ENCODE measurements at places on chromosomes 4 and X. TPM values are rescaled to one million over a fixed set of nuclear protein-coding genes. Genes with fewer than 3 reads are reported as not detected.

Gene PIM2
- total RNA-seq: 5.3 TPM

Gene SSX2B
- not detected for total RNA-seq

Gene P2RY8
- 0.28 TPM for total RNA-seq

Gene GABRG1
- total RNA-seq: under 0.01 TPM

Gene RASSF6
- under 0.01 TPM for total RNA-seq

Gene AFM
- total RNA-seq: not detected

Gene SMIM9
- not detected for total RNA-seq

Gene CLDN22
- not detected for total RNA-seq

Gene MAGEA4
- not detected for total RNA-seq

Gene NMU
- 2.5 TPM for total RNA-seq

DNA sequence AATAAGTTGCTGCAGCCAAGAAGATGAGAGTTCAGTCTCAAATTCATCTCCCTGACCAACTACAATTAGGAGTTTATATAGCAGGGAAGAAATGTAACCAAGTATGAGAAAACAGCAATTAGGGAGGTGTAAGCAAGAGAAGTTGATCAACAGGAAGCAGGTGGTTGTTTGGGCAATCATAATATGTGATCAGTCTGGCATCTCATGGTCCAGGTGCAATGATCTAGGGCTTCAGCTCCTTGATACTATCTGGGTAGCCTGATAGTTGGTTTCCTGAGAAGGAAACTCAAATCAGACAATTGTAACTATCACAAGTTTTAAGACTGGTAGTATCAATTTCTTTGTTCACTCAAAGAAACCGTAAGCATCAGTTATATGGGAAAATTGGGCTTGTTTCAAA is 1574.3 kb upstream of the PABPC4L start:
- H3K27me3 ChIP-seq: no peaks in the 10 kb centered on the region
- H3K4me3 ChIP-seq: no peak overlapping the region
- DNase-seq: no peak
- no peaks in the 10 kb centered on the region for H3K36me3 ChIP-seq
- no peaks in the 10 kb centered on the region for H3K4me1 ChIP-seq

DNA sequence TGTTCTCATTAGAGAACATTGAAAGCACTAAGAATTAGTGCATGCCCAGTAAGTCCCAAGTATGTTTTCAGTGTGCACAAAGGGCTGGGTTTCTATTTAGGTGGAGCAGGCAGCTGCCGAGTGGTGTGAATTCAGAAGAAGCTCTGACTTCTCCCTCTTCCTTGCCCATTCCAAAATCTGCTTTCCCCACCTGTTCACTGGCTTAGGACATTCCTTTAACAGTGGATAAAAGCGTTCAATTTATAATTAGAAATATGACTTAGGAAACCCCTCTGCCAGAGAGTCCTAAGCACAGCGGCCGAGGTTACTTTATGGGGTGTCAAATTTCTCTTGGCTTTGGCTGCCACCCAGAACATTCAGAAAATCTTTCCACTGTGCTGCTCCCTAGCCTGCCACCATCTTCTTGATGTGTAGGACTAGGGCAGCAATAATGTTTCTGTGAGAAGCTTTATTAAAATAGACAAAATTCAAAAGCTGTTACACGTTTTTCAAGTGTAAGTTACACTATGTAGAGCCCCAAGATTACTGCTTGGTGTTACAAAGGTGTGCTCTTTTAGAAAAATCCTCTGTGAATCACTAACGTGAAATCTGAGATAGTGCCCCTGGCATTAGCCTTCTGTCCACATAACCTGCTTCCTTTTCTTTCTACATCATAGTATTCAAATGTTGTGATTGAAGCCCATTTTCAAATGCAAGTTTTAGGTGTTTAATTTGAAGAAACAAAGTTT is 191.6 kb upstream of the ANKRD50 start:
- DNase-seq: no peak
- no peaks in the 10 kb centered on the region for H3K27me3 ChIP-seq
- H3K27ac ChIP-seq: peak overlapping the region; percentile 41
- H3K36me3 ChIP-seq: no peaks in the 10 kb centered on the region
- peaks cover 18% of the 10 kb centered on the region for H3K4me1 ChIP-seq
- H3K4me3 ChIP-seq: no peak overlapping the region

- H3K4me1 ChIP-seq: no peaks in the 10 kb centered on the region
- no peaks in the 10 kb centered on the region for H3K36me3 ChIP-seq
- no peaks in the 10 kb centered on the region for H3K27me3 ChIP-seq
- H3K4me3 ChIP-seq: no peak overlapping the region
Observed at GRCh38 chr4:99447079-99447478, 11.9 kb upstream of the ADH7 start.

GRCh38 chrX:13051167-13051528 is 6.7 kb upstream of the FAM9C start:
- H3K4me1 ChIP-seq: no peaks in the 10 kb centered on the region
- H3K27me3 ChIP-seq: no peaks in the 10 kb centered on the region
- H3K27ac ChIP-seq: no peak overlapping the region
- no peak for DNase-seq

GRCh38 chr4:130288576-130288975 is 1192.6 kb downstream of the C4orf33 start:
- H3K27me3 ChIP-seq: no peaks in the 10 kb centered on the region
- no peak overlapping the region for H3K27ac ChIP-seq
- DNase-seq: no peak
- no peaks in the 10 kb centered on the region for H3K4me1 ChIP-seq

DNA sequence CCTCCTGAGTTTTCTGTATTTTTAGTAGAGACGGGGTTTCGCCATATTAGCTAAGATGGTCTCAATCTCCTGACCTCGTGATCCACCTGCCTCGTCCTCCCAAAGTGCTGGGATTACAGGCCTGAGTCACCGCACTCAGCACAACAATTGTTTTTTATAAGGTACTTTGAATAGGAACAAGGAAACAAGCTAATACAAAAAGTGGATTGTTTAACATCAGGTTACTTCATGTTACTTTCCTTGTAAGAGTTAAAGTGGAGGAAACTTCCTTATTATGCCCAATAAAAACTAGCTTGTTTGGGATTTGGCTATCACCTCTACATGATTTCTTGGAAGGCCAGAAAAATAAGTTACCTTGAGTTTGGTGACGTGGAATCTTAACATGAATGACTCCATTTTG is 698.7 kb downstream of the CCSER1 start:
- H3K4me3 ChIP-seq: no peak overlapping the region
- no peaks in the 10 kb centered on the region for H3K4me1 ChIP-seq
- H3K36me3 ChIP-seq: no peaks in the 10 kb centered on the region
- H3K27ac ChIP-seq: no peak overlapping the region
- no peak for DNase-seq
- no peaks in the 10 kb centered on the region for H3K27me3 ChIP-seq

DNA sequence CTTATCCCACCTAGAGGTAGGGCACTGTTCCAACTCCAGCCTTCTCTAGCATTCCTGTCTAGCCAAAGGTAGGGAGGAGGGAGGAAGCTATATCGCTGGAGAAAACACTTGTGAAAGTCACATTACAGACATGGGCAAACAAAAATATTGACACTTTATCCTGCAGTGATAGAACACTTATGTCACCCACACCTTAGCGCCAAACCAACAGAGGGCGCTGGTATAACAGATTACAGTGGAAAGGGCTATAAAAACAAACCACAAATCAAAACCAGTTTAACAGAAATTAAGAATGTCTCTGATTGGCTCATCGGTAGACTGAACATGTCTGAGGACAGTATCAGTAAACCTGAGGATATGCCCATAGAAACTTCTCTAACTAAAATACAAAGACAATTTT is 451.3 kb downstream of the TLL1 start:
- no peaks in the 10 kb centered on the region for H3K4me1 ChIP-seq
- H3K27ac ChIP-seq: no peak overlapping the region
- H3K4me3 ChIP-seq: no peak overlapping the region
- no peaks in the 10 kb centered on the region for H3K27me3 ChIP-seq
- no peaks in the 10 kb centered on the region for H3K36me3 ChIP-seq
- no peak for DNase-seq

GRCh38 chrX:11504234-11504633 is 161.5 kb downstream of the ARHGAP6 start:
- no peaks in the 10 kb centered on the region for H3K36me3 ChIP-seq
- H3K4me3 ChIP-seq: no peak overlapping the region
- H3K27me3 ChIP-seq: no peaks in the 10 kb centered on the region
- no peaks in the 10 kb centered on the region for H3K4me1 ChIP-seq

GRCh38 chrX:150844016-150844415 is 54.5 kb downstream of the CD99L2 start:
- no peak for DNase-seq
- H3K27ac ChIP-seq: no peak overlapping the region
- no peaks in the 10 kb centered on the region for H3K4me1 ChIP-seq
- no peaks in the 10 kb centered on the region for H3K27me3 ChIP-seq
- no peak overlapping the region for H3K4me3 ChIP-seq

GRCh38 chr4:4862071-4862551 is 2.6 kb downstream of the MSX1 start:
- H3K27ac ChIP-seq: no peak overlapping the region
- H3K4me3 ChIP-seq: no peak overlapping the region
- no peaks in the 10 kb centered on the region for H3K36me3 ChIP-seq
- H3K4me1 ChIP-seq: no peaks in the 10 kb centered on the region
- peaks cover 98% of the 10 kb centered on the region for H3K27me3 ChIP-seq

GRCh38 chr4:151143162-151143561 is 43.7 kb downstream of the RPS3A start:
- no peak for DNase-seq
- no peak overlapping the region for H3K27ac ChIP-seq
- no peak overlapping the region for H3K4me3 ChIP-seq
- H3K36me3 ChIP-seq: peaks cover 30% of the 10 kb centered on the region
- H3K27me3 ChIP-seq: no peaks in the 10 kb centered on the region

DNA sequence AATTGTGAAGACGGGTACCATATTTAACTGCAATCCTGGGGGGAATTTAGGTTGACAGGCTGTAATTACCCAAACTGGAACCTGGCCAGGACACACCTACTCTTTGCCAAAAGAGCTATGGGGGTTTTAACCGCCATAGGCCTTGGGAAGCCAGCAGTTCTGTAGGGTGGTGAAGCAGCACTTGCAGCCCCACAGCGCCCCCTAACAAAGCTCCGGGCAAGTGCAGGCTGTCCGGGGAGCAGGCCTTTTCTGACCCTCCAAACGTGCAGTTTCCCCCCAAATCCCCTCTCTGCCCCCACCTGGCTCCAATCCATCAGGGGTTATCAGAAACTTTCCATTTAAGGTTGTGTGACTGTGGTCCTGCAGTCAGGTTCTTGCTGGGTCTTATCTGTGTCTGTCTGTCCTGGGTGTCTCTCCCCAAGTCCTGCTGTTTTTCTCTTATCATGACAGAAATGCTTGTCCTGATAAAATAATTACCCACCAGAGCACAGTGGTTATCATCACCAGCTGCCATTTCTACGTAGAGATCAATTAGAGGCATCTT is 350.9 kb downstream of the MID1IP1 start:
- H3K36me3 ChIP-seq: no peaks in the 10 kb centered on the region
- H3K4me1 ChIP-seq: no peaks in the 10 kb centered on the region
- DNase-seq: no peak
- H3K4me3 ChIP-seq: no peak overlapping the region

DNA sequence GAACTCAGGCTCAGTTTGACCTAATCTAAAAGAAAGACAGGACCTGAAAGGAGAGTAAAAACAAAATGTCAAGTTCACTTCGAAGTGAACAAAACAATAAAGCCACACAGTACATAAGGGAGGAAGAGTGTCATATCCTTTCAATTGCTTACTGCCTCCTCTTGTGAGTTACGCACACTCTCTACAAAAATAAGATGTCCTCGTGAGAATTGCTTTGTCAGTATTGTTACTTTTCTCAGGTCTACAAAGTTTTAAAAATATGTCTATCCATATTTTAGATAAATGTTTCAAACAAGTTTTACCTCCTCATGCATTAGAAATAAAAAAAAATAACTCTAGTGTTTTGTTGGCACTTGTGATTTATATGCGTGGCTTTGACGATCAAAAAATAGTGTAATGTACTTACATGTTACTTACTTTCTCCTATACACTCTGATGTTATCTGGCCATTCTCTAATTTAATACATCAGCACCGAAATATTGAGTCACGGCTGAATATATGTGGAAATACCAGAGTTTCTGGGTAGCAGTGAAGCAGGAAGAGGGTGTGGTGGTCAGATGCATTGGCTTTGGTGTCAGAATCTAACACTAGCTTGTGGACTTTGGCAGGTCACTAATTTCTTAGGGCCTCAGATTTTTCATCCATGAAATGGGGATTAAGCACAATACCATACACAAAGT is 8.1 kb upstream of the MRPL1 start:
- H3K4me3 ChIP-seq: no peak overlapping the region
- H3K27me3 ChIP-seq: no peaks in the 10 kb centered on the region
- no peaks in the 10 kb centered on the region for H3K36me3 ChIP-seq
- no peaks in the 10 kb centered on the region for H3K4me1 ChIP-seq

- H3K27ac ChIP-seq: no peak overlapping the region
- H3K4me1 ChIP-seq: no peaks in the 10 kb centered on the region
- no peak overlapping the region for H3K4me3 ChIP-seq
- DNase-seq: no peak
Observed at GRCh38 chr4:169634975-169635374, 14.6 kb downstream of the CLCN3 start.

GRCh38 chr4:154609532-154609931 is 2.9 kb downstream of the FGG start:
- no peak overlapping the region for H3K27ac ChIP-seq
- H3K4me3 ChIP-seq: no peak overlapping the region
- no peaks in the 10 kb centered on the region for H3K27me3 ChIP-seq

GRCh38 chrX:19747652-19748610 is 139.5 kb downstream of the SH3KBP1 start:
- no peaks in the 10 kb centered on the region for H3K27me3 ChIP-seq
- no peak overlapping the region for H3K4me3 ChIP-seq
- no peaks in the 10 kb centered on the region for H3K4me1 ChIP-seq
- H3K27ac ChIP-seq: no peak overlapping the region

Data from sigmoid colon (tissue), 7 donors.